Stimulated activated CD4-positive, alpha-beta T cell treated with anti-CD3 and anti-CD28 coated beads, Interleukin-2, amount 100 ng/mL, for 24 hours (primary cell): ENCODE measurements at places on chromosomes 2 and 18.

GRCh38 chr18:24002479-24002878 is 12.1 kb upstream of the TTC39C start:
- DNase-seq: no peak

DNA sequence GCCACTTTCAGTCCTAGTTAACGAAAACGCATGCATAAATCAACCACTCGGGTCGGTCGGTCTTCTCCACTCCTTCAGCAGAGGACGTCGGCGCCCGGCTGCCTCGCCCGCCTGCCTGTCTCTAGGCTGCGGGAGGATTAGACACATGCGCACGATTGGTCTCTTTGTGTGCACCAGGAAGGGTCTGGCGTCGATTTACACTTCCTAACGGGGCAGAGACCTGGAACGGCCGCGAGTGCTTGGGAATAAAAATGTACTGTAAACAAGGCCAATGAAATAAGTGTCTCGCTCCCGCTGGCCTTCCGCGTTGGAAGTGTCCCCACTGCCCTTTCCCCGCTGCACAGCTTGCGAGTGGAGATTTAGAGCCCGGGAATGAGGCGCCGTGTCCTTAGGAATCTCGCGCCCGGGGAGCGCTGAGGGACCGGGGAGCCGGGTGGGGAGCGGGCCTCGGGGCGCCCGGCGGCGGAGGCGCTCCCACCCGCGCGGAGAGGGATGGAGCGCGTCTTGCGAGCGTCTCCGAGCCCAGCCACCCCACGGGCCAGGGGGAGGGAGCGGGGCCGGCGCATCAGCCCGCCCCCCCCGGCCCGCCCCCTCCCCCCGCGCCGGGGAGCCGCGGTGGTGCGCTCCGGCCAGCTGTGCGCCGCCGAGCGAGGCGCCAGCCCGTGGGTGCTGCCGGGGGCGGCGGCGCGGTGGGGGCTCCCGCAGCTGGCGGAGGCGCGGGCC is at the start of gene DOK6:
DOK6 (plus strand) TSS at position 636 of the 723 bp plus-strand sequence.
- DNase-seq: peak; percentile 20

DNA sequence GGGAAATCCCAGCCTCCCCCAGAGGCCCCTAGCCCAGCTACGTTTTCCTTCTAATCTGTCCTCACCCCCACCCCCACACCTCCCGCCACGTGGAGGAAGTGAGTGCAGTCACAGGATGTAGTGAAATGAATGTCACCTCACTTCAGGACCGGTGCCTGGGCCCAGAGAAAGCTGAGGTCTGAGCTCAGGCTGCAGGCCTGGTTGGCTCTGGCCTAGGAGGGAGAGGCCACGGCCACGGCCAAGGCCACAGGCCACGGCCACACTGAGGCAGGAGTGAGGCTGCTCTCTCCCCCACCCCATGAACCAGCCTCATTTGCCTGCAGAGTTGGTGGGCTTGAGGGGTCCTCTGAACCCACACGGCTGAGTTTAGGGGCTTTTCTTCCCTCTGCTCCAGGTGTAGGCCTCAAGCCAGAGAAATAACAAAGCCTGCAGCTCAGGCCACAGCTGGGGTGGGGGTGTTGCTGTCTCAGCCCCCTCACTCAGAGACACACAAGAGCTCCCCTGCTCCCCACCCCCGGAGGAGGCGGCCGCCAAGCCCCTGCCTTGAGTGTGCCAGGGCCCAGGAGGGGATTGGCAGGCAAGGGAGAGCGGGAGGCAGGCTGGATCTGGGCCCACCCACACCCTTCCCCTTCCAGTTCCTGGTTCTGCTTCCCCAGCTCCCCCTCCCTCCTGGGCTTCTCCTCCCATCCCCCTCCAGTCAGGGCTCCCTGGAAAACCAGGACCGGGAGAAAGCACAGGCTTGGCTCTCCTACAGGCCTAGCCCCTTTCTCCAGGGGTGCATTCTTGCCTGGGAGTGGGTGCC is 27.0 kb downstream of the DNMT3A start:
- peak; percentile 94 for DNase-seq

DNA sequence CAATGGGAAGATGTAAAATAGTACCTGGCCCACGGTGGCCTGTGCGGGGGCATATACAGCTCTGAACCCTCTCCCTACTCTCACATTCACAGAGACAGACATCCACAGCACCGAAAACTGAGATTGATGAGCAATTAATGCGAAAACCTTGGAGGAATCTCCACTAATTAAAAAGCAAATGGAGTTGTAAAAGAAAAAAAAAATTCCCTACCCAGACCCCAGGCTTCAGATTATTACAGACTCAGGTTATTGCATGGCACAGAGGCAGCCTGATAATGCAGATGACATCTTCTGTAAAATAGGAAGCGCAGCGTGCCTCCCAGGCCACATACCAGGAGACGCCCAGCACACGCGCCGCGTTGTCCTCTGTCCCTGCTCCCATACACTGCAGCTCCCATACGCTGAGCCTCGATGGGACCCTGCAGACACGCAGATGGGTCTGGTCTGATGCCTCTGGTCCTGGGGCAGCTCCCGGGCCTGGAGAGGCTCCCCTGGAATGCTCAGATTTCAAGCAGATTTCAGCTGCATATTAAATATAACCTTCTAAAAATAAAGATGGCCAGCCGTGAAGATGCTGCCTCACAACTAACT is 496.1 kb upstream of the MYT1L start:
- no peak for DNase-seq
